ENCODE measurements at places on chromosomes 12 and 14.

- peak; percentile 10 for DNase-seq
Observed at GRCh38 chr14:81222691-81223090, 1.9 kb upstream of the GTF2A1 start.

DNA sequence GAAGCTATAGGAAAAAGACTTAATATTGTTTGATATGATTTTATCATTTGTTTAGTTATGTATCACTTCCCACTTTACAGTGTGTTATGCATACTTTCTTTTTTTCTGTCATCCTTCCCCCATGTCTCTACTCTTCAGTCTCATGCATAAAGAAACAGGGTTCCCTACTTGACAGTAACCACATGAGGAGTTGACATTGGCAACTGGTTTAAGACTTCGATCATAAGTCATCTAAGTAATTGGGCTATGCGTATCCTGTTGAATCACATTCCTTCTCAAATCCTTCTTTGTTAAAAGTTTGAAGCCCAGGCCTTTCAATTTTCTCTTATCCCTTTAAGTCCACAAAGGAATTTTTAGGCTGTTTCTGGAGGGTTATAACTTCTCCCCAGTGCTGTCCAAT is 358.7 kb downstream of the RAD51B start:
- no peak for DNase-seq

GRCh38 chr14:28375295-28375694 is 391.3 kb upstream of the FOXG1 start:
- DNase-seq = peak; percentile 19

DNA sequence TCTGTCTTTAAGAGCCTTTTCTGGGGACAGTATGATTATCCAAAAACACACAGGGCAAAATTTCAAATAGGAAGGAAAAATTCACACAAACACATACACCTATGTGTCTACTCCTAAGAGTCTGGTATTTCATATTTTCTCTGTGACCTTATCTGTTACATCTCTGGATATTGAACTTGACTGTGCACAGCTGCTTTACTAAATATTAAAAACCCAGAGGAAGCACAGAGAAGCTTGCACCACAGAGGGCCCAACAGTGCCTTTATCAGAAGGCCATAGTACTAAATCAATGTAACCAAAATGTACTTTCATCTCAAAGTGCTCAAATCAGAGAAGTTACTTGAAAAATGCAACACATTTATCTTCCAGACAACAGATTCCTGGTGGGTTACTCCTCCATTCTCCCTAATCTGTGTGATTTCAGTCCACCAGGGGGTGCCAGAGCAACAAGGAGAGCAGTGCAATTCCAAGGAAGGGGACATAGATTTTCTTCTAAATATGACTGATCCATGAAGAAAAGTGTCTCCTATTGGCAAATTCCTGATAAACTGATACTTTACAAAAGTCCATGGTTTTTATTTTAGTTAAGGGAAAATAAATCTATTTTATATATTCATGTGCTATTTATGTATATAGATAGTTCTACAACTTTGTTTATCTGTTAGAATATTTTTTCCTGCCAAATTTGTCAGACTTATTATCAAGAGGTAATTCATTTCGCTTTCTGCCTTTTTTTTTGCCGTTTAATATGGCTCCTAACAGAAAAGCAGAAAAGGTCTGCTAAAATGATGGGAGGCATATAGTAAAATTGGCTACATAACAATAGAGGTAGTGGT is 617.6 kb downstream of the LRFN5 start:
- DNase-seq = peak; percentile 68

GRCh38 chr12:25459541-25459951 is 93.5 kb downstream of the LMNTD1 start:
- no peak for DNase-seq
